ENCODE measurements at places on chromosomes 3 and 15.

DNA sequence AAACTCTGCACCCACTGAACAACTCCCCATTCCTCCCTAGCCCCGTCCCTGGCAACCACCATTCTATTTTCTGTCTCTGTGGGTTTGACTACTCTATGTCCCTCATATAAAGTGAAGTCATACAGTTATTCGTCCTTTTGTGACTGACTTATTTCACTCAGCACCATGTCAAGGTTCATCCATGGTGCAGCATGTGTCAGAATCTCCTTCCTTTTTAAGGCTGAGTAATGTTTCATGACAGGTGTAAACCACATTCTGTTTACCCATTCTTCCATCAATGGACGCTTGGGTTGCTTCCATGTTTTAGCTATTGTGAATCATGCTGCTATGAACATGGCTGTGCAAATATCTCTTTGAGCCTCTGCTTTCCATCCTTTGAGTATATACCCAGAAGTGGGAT, 192.3 kb upstream of the NSMCE3 start:
- DNase-seq: no peak

- no peak for DNase-seq
Observed at GRCh38 chr3:152126260-152126659, 142.5 kb upstream of the MBNL1 start.

DNA sequence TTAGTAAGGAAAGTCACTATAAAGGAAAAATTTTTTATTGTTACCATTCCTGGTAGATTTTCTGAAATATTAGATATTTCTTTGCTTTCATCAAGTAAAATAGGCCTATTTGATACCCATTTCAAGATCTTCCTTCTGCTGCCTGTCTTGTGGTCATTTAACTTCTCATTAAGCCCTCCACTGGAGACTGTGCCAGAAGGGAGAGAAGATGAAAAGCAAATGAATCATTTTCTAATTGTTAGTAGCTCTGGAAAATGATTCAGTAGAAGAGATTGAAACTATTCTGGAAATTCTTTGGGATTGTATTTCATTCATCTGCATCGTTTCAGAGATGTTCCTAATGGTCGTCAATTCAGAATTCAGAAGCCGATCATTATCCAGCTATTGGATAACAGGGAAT, 3.2 kb downstream of the KCTD6 start:
- no peak for DNase-seq

DNA sequence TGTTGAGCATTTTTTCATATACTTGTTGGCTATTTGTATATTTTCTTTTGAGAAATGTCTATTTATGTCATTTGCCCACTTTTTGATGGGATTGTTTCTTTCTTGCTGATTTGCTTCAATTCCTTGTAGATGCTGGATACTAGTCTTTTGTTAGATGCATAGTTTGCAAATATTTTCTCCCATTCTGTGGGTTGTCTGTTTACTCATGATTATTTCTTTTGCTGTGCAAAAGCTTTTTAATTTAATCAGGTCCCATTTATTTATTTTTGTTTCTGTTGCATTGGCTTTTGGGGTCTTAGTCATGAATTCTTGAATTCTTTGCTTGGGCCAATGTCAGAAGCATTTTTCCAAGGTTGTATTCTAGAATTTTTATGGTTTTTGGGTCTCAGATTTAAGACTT, 251.7 kb downstream of the WNT5A start:
- no peak for DNase-seq

- no peak for DNase-seq
Observed at GRCh38 chr15:88348579-88349230, 92.2 kb upstream of the NTRK3 start.
